ENCODE measurements at places on chromosomes 16 and 17. TPM values are rescaled to one million over a fixed set of nuclear protein-coding genes. Genes with fewer than 3 reads are reported as not detected.

KRTAP4-1 gene
- total RNA-seq, result not detected

DNA sequence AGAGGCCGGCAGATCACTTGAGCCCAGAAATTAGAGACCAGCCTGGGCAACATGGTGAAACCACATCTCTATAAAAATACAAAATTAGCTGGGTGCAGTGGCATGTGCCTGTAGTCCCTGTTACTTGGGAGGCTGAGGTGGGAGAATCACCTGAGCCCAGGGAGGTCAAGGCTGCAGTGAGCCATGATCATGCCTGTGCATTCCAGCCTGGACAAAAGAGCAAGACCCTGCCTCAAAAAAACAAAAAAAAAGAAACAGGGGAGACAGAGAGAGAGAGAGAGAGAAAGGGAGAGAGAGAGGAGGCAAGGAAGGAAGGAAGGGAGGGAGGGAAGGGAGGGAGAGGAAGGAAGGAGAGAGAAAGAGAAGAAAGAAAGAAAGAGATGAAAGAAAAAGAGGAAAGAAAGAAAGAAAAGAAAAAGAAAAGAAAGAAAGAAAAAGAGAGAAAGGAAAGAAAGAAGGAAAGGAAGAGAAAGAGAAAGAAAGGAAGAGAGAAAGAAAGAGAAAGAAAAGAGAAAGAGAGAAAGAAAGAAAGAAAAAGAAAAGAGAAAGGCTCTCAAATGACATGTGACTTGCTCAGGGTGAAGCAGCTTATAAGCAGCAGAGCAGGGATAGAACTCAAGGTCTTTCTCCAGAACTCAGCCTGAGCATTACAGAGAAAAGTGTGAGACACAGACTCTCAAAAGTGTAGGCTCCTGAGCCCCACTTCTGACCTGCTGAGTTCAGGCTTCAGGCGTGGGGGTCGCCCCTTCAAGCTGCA is 15.5 kb downstream of the CX3CL1 start:
- DNase-seq, result no peak

- no peak for DNase-seq
Measured at GRCh38 chr17:18190628-18191235, 7.1 kb downstream of the ALKBH5 start.

GRCh38 chr16:1182316-1182671 is 29.4 kb downstream of the CACNA1H start:
- DNase-seq, result no peak

DNA sequence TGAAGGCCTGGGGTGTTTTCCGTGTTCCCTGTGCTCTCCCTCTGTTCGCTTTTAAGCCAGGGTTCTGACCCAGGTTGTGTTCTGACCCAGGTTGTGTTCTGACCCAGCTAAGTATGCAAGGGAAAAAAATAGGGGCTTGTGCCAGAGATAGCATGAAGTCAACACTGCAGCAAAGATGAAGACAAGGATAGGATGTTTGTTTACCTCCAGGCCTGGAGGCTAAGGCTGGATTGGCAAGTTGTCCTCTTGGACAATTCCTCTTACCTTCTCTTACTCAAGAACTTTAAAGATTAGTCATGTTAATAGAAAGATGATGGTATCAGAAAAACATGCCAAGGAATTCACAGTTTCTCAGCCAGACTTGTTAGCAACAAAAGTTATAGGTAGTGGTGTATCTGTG is 19.4 kb downstream of the LYRM9 start:
- DNase-seq, result no peak
